ENCODE measurements at places on chromosomes 1 and 21.

- no peak for DNase-seq
Observed at GRCh38 chr1:67680486-67680885, 4.5 kb upstream of the GADD45A start.

DNA sequence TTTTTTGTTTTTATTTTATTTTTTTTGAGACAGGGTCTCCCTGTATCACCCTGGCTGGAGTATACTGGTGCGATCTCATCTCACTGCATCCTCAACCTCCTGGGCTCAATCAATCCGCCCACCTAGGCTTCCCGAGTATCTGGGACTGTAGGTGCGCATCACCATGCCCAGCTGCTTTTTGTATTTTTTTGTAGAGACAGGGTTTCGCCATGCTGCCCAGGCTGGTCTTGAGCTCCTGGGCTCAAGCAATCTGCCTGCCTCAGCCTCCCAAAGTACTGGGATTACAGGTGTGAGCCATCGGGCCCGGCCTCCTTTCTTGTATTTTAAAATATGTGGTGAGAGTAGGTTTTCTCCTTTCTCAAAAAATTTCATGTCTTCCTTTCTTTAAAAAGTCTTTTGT lies 122.6 kb downstream of the XPR1 start:
- DNase-seq, result no peak

GRCh38 chr1:231939118-231939517 lies 312.5 kb downstream of the DISC1 start:
- DNase-seq, result no peak

DNA sequence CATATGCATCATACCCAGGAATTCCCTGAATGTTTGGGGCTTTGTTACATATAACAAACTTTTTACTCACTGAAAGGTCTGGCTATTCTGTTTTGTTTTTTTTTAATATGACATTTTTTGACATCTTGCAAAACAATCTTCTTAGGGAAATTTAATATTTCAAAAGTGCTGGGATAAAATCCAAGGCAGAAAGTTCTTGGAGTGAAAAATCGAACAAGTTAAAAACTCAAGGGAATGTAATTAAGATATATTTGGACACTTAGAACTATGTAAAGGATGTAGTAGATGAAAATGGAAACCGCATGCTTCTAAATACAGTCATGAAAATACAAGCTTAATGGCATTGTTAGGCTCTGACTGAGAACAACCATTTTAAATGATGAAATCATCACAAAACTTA lies 8.6 kb downstream of the CHODL start:
- DNase-seq, result no peak

- no peak for DNase-seq
Observed at GRCh38 chr1:241638909-241639622, 1.1 kb downstream of the CHML start.

DNA sequence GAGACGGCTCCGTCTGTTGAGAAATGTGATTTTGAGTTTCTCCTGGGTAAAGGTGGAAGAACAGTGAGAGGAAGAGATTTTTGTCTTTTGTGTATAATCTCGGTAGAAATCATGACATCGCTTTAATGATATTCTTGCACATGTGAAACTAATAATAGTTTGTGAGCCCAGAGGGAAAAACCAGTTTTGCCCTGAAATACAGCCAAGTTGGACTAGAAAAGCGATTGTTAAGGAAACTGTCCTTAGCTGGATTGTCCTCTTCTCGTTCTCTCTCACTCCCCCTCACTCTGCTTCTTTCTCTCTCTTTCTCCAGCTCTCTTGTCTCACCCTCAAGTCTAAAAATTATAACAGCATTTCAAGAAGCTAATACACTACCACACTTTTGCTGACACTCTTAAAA lies 17.1 kb downstream of the KCNJ6 start:
- no peak for DNase-seq

DNA sequence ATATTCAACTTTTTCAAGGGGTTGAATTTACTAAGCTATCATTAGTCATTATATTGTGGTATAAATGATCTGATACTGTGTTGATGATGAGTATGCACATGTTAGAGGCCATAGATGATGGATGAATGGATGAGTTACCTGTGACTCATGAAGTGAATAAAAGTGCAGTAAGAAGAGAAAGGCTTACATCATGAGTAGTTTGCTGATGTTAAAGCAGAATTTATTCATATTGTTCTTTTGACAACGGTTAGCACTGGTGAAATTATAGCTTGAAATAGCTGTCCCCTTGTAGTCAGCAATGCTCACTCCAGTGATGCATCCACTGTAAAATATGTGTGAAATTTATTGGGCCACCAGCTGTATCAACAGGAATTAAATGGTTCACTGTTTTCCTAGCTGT lies 541.0 kb upstream of the ZRANB2 start:
- DNase-seq, result no peak

DNA sequence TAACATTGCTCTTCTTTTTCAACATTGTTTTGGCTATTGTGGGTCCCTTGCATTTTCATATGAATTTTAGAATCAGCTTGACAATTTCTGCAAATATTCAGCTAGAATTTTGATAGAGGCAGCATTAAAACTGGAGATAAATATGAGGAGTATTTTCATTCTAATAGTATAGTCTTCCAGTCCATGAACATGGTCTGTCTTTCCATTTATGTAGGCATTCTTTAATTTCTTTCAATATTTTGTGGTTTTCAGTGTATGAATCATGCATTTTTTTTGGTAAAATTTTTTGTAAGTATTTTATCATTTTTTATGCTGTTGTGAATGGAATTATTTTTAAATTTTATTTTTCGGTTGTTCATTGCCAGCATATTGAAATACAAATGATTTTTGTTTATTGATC lies 97.2 kb downstream of the DNAH14 start:
- DNase-seq, result no peak

GRCh38 chr21:18041012-18041411 lies 203.6 kb upstream of the CHODL start:
- DNase-seq, result peak; percentile 21

DNA sequence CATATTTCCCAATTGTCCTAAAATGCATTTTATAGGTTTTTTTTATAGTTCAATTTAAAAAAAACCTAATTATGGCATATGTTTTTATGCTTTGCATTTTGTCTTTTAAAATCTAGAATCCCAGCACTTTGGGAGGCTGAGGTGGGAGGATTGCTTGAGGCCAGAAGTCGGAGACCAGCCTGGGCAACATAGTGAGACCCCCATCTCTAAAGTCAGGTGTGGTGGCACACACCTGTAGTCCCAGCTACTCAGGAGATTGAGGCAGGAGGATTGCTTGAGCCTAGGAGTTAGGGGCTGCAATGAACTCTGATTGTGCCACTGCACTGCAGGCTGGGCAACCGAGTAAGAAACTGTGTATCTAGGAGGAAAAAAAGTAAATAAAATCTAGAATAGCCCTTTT lies 137.2 kb upstream of the POU3F1 start:
- DNase-seq, result no peak

- no peak for DNase-seq
Observed at GRCh38 chr1:183096351-183096750, 73.1 kb downstream of the LAMC1 start.

DNA sequence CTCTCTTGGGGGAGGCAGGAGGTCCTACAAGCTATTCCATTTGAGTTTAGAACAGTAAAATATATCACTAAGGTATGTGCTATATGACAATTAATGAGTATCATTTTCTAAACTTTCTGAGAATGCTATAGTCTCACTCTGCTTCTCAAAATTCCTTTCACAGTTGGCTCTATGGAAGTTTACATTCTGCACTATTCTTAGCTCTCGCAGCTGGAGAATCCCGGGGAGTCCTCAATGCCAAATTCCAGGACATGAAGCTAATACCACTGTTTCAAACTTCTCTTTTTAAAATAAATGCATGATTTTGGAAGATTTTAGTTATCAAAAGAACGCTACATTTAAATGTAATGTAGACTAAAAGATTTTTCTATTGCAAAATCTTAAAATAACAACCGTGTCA lies 22.4 kb upstream of the PALMD start:
- no peak for DNase-seq

- no peak for DNase-seq
Observed at GRCh38 chr1:47205918-47206317, 16.1 kb upstream of the PDZK1IP1 start.

Data from CMK (cell line).